ENCODE measurements at places on chromosomes 1 and 21.

- no peak for DNase-seq
Observed at GRCh38 chr1:172895050-172895460, 155.7 kb downstream of the TNFSF18 start.

GRCh38 chr1:197469620-197470210 lies 201.7 kb downstream of the CRB1 start:
- no peak for DNase-seq

DNA sequence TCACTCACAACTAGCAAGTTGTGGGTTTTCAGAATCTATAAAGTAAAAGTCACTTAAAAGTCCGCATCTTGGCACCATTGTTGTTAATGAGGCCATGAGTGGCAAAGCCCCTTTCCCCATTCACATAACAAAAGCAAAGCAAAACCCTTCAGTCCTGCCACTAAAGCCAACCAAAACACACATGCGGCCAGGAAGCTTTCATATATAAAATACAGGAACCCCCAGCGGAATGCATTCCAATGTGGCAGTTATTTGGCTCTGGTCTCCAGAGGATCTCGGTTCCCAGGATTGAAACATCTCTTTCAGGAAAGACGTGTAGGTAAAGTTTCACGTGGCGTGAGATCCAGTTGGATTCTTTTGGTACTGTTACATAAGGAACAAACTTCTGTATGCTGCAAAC lies 2.5 kb upstream of the LBR start:
- DNase-seq = no peak

DNA sequence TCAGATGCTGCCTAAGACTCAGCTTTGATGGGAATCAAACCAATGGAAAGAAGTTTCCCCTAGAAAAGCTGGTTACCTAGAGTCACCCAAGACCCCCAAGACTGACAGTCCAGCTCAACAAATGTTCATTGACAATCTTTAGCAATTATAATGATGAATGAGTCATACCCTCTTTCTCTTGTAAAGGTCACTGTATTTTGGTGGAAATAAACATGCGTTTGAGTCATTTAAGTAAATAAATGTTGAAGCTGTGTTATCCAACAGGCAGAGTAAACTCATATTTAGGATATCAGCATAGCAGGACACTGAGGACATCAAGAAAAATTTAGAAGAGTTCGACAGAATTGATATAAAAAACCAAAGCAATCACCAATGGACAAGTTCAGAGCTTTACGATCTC lies 295.9 kb downstream of the RGS7 start:
- DNase-seq = no peak

DNA sequence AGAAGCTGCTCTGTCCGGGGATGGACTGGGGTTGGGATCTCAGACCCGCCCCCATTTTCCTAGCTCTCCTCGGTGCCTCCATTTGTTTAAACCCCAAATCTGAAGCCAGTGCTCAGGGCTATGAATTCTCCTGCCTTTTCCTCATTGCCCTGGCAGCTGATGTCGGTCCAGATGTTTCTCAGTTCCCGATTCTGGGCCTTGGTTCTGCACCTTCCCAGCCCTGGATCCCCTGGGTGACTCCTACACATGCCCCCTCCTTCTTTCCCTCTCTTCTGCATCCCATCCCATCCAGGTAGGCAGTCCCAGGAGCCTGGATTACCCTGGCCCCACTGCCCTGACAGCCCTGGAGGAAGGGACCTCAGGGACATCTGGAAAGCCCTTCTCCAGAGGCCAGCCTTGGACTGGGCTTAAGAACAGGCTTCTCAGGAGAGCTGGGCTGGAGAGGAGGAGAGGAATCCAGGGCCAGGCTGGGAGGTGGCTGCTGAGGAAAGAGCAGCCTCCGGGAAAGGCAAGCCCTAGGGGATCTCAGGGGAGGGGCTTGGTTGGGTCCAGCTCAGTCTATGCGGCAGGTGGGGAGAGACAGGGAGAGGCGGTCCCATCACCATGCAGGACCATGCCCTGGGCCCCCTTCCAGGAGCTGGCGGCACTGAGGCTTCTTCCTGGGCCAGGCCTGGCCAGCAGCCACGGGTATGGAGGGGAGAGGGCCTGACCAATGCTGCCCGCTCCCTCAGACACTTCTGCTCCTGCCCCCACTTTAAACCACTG lies 6.8 kb upstream of the EPS8L3 start:
- no peak for DNase-seq

GRCh38 chr1:41355356-41355755 lies 5.9 kb upstream of the FOXO6 start:
- DNase-seq = no peak

DNA sequence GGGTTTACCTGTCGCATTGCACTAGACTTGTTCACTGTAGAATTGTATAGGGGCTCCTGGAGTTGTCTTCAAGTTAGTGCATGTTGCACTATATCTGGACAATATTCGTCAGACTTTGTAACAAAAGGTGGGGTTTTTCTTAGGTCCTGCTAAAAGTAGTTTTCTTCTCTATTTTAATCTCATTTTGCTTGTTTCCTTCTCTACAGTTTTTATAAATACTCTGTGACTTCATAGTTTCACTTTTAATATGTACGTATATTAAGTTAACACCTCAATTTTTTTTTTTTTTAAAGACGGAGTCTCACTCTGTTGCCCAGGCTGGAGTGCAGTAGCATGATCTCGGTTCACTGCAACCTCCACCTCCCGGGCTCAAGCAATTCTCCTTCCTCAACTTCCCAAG lies 26.5 kb upstream of the MRPS6 start:
- DNase-seq = no peak

GRCh38 chr1:6822530-6823359 lies 37.5 kb downstream of the CAMTA1 start:
- no peak for DNase-seq

DNA sequence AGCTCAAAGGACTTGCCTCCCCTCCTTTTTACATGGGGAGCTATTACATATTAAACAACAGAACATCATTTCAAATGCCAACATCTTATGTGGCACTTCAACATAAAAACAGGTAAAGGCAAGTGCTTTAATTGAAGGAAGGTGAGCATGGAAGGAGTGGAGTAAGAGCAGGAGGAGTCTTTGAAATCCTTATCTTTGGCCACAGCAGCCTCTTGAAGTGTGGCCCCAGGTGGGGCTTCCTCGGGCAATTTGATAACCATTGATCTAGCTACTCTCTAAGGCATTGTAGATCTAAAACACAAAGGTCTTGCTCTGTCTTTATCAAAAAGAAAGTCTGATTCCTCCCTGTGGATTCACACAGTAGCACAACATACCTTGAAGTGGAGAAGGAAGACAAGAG lies 70.9 kb upstream of the PPP2R5A start:
- no peak for DNase-seq

DNA sequence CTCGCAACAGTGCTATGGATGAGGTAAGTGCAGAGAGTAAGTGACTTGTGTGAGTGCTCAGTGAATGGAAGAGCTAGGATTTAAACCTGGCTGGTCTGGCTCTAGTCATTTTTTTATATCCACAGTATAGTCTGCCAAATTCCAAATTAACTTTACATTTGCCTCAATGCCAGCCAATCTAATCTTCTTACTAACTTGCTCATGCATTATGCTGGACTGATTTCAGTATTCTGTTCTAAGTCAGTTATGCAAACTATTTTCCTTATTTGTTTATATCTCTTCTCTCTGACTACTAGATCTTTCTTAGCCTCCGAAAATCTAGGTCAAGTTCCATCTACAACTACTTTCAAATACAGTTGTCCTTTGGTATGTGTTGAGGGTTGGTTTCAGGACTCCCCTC lies 133.3 kb downstream of the XPR1 start:
- no peak for DNase-seq

- DNase-seq = no peak
Observed at GRCh38 chr1:178964469-178965330, 61.0 kb upstream of the FAM20B start.

DNA sequence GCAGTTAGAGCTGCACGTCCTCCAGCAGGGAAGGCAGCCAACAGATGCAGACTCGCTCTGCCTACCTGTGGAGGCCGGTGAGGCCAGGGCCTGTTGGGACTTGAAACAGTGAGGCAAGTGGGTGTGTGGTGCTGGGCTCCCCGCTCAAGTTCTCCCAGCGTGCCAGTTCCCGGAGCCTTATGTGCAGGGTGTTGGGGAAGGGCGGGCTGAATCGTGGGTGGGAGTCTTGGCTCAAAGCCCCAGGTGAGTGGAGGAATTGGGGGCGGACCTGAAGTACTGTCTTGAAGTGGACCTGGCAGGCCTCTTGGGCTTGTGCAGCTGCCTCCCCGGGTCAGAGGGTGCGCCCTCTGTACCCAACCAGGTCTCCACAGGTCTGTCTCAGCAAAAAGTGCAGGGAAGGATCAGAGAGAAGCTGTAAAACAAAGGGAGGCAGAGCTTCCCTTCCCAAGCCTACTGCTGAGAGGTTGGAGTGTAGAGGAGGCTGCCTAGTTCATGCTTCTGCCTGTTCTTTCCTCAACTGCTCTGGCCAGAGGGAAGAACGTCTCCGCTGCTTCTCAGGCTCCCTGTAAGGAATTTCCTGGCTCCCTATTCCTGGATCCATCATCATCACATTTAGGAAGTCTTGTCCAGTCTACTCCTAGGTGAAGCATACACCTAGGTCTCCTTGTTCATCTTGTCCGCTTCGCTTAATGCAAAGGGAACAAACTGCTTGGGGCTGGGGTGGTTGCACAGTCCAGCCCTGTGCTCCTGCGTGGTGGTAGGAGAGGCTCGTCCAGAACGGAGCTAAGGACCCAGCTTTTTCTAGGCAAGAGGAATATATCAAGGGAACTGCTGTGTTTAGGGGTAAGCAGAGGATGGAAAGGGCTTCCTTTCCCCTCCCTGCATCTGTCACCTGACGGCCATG lies 14.9 kb downstream of the UTP11 start:
- peak; percentile 94 for DNase-seq

- DNase-seq = no peak
Observed at GRCh38 chr1:110673197-110673701, 1.5 kb downstream of the KCNA3 start.

- DNase-seq = no peak
Observed at GRCh38 chr1:203765029-203765837, at the start of gene LAX1. Gene LAX1, plus strand, starts transcription at chr1:203765183. Its CDS starts 383 bp downstream, at chr1:203765566.

GRCh38 chr1:9901148-9902059 lies 8.7 kb downstream of the CTNNBIP1 start:
- DNase-seq = no peak

- DNase-seq = no peak
Observed at GRCh38 chr21:35716876-35717565, 343.3 kb downstream of the SETD4 start.

DNA sequence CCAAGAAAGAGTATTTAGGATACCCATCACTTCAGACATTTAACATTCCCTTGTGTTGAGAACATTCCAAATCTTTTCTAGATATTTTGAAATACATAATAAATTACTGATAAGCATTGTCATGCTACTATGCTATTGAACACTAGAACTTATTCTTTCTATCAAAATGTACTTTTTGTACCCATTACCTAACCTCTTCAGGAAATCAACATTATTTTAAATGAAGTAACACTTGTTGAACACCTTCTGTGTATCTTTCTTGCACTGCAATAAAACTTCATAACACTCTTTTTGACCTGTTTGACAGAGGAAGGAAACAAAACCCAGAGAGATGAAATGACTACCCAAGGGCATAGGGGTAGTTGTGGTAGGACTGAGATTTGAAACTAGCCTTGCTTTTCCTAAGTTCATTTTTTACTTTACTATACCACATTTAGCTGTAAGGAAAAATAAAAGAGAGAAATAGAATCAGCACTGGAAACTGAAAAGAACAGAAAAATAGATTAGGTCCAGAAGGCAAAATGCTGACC lies 99.4 kb downstream of the UCHL5 start:
- no peak for DNase-seq

DNA sequence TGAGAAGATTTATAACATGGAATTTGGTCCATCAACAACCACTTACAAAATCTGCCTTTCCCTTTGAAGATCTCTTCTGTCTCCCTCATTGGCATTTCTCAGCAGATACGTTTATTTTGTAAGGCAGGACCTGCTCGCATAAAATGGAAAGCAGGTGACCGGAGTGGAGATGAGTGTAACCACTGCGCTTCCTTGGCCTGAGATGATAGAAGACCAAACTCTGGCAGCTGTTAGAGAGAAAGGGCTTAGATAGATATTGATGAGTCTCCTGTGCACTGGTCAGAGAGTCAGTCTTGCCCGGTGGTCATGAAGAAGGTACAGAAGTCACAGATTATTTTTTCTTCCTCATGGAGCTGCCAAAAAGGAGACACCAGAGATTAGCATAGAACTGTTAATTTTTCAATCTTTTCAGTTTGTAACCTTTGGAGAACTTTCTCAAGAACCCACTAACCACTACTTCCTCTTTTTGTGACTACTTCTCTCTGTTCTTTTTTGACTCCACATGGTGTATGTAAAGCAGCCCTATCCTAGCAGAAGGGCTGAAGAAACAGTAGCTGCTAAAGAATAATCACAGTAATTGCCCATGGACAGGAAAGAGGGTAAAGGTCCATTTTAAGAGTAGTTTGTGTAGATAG lies 47.6 kb downstream of the FCRL3 start:
- DNase-seq = no peak

DNA sequence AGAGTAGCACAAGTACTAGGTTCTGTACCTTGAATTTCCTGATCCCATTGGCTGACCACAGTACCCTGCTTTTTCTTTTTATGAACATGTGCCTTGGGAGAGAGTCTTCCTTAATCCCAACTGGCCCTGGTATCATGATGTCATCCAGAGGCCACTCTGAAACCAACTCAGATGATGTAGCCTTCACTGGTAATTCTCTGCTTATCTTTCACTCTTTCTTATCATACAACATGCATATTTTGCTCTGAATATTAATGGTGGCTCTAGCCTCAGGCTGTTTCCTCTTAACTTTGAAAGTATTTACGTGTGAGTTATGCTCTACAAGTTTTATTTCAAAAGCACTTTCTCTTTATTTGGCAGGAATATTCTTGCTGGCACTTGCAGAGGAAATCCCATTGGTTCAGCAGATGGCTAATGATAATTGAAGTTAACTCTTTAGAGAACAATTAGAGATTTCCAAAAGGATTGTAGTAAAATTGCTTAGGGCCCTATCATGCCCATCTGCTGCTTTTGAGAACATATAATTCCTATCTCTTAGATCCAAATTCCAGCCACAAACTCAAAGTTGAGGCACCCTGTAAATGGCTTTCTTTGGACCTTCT lies 86.1 kb downstream of the PTGER3 start:
- DNase-seq = no peak

- no peak for DNase-seq
Observed at GRCh38 chr1:180135535-180135934, 19.1 kb upstream of the QSOX1 start.

DNA sequence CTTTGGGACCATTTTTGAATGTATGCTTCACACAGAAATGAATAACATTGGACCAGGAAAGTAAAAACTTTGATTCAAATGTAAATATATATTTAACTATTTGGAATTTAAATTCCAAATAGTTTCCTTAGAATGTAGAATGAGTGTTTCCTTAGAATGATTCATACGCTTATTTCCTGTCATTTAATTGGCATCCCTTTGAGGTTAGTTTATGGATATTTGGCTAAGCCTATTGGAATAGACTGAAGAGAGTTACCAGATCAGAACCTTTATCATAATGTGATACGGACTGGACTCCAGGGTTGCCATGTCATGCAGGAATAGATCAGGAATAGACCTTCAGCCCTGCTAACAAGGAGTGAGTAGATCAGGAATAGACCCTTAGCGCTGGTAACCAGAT lies 133.1 kb downstream of the TNNI3K start:
- no peak for DNase-seq

- DNase-seq = no peak
Observed at GRCh38 chr1:119316870-119317416, 51.6 kb upstream of the HAO2 start.

All from mammary epithelial cell (primary cell).